Epithelial cell of proximal tubule (primary cell): ENCODE measurements at places on chromosomes 7 and 10. TPM values are rescaled to one million over a fixed set of nuclear protein-coding genes. Genes with fewer than 3 reads are reported as not detected.
A peak's percentile ranks its signal among the peaks of the same experiment; 100 is the strongest.

GRCh38 chr7:23615331-23615730 lies 18.1 kb downstream of the CCDC126 start:
- no peak for DNase-seq

GRCh38 chr7:75711656-75712514 lies 26.9 kb downstream of the HIP1 start:
- no peak for DNase-seq

GRCh38 chr7:126185959-126186580 lies 1066.7 kb downstream of the GRM8 start:
- DNase-seq: no peak

DNA sequence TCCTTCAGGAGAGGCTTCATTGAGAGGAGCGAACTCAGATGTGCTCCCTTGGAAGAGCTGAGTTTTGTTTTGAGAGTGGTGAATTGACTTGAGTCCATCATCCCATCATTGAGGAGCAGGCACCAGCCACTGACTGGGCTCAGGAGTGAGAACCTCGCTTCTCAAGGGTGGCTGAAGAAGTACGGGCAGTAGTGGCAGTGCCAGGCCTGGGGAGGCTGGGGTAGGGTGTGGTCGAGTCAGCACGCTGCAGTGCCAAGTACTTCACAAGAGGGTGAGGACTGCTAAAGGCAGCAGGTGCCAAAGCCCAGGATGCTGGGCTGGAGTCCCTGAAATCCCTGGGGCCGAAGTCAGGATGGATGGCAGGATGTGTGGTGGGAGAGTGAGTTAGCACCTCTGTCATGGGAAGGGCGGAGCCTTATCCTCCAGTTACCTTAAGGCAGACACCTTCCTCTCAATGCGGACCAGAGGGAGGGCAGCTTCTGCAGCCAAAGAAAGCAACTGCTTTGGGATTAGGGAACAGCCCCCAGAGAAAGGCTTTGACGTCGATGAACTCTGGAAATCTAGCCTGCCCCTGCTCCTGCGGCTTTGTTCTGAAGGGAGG lies 210.3 kb downstream of the CAMK1D start:
- DNase-seq: no peak

- DNase-seq: no peak
Measured at GRCh38 chr7:91520645-91521044, 256.4 kb downstream of the FZD1 start.

ANKRD61 gene
- 0.12 TPM in 1 of 2 replicates, not detected in the other for total RNA-seq

SLC16A9 gene
- 2.9 and 3.5 TPM in 2 replicates for total RNA-seq

GRCh38 chr10:48672596-48673265 lies 11.9 kb upstream of the WDFY4 start:
- no peak for DNase-seq

DNA sequence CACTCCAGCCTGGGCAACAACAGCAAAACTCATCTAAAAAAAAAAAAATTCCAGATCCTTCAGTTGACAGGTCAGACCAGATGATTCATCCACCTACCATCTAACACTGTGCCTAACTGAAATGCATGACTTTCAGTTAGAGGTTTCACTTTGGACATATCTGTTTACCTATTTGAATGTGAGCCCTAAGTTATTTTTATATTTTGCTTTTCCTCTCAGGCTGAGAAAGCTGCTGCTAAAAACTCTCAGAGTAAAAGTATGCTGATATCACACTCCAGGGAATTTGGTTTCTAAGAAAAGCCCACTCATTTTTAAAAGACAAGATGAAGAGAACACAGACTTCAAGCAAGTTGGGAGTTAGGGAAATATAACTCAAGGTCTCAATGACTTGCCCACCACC lies 126.0 kb downstream of the SGMS1 start:
- peak; percentile 66 for DNase-seq

FOXI2 gene
- total RNA-seq: not detected in 2 replicates

NRAP gene
- not detected in 2 replicates for total RNA-seq

GRCh38 chr7:50449501-50449880 lies 659 bp downstream of the FIGNL1 start:
- no peak for DNase-seq
